Stimulated activated naive CD8-positive, alpha-beta T cell treated with anti-CD3 and anti-CD28 coated beads, Interleukin-15, amount 100 ng/mL, for 72 hours (primary cell): ENCODE measurements at places on chromosomes 6 and 20.

GRCh38 chr6:84554074-84554473 is 210.3 kb downstream of the TBX18 start:
- DNase-seq: no peak

- no peak for DNase-seq
Observed at GRCh38 chr6:5674141-5674540, 332.6 kb downstream of the NRN1 start.

GRCh38 chr20:36629719-36630681 is 16.0 kb downstream of the SLA2 start:
- DNase-seq: peak; percentile 38

- no peak for DNase-seq
Observed at GRCh38 chr20:4513720-4514119, 208.0 kb upstream of the PRND start.

- no peak for DNase-seq
Observed at GRCh38 chr20:53381568-53382262, 211.9 kb downstream of the ZNF217 start.
